ENCODE measurements at places on chromosomes 2 and 18.

DNA sequence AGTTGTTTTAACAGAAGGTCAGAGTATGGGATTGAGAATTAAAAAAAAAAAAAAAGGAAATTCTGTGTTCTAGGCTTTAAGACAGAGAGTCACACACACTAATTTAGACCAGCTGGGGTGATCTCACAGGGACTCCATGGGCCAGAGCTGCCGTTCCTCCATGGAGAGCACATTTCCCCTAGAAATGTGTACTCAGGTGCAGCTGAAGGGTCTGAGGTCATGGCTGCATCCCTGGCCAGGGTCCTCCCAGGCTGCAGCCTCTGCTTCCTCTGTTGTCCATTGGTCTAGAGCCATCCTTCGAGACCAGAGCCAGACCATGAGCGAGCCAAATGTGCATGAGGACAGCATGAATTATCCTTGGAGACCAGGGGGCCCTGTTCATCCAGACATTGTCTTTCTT, 190.1 kb upstream of the TNP1 start:
- DNase-seq, result no peak

DNA sequence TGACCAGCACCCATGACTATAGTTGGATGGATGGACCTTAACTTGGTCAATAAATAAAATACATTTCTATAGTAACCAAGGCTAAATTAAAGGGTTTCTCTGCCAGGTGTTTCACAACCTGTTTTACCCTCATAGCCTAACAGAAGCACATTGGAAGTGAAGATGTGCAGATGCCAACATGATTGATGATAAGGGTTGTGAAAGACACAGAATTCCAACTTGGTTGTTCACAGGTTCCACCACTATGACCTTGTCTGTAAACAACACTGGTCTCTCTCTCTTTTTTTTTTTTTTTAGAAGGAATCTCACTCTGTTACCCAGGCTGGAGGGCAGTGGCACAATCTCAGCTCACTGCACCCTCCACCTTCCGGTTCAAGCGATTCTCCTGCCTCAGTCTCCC, 37.5 kb upstream of the PTH2R start:
- no peak for DNase-seq

DNA sequence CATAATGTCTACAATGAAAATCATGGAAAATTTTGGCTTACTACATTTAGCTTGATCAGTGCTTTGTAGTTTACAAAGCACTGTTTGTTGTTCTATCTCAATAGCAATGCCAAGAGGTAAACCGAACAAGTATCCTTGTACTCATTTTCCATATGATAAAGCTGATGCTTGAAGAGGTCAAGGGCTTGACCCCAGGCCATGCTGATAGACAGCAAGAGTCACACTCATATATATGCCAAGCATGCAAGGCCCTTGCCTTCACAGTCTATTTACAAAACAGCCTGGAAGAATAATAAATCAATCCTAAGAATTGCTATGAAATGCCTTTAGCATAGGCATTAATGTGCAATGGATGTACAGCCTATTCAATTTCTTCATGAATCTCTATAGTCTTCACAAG, 71.8 kb downstream of the SLC8A1 start:
- DNase-seq, result no peak

DNA sequence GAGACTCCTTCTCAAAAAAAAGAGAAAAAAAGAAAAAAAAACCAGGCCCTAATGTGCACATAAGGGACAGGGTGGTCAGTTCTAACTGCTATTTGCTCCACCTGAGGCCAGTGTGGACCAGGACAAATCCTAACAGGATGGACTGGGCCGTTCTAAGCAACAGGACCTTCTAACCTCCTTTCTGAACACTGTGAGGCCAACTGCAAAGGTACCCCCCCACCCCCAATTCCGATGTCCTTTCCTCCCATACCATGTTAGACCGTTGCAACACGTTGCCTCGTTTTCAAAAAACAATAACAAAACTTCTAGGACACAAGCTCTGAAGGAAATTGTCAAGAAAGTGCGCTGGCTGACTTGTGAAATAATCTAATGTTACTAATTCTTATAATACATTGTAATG, 1.2 kb downstream of the THAP4 start:
- DNase-seq, result no peak

DNA sequence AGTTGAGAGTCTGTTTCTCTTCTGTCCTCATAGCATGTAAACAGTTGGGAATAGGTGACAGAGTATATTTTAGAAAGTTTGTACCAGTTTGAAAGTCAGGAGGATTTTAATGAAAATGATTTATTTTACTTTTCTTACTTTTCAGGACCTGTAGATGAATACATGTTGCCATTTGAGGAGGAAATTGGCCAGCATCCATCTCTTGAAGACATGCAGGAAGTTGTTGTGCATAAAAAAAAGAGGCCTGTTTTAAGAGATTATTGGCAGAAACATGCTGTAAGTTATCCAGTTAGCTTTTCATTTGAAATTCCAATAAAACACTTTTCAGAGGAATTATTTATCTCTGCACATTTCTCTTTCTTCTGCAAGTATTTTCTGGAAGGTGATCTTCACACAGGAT, 81.1 kb downstream of the ACVR2A start:
- no peak for DNase-seq

- DNase-seq, result no peak
Measured at GRCh38 chr2:7102826-7103225, 185.6 kb downstream of the RNF144A start.

DNA sequence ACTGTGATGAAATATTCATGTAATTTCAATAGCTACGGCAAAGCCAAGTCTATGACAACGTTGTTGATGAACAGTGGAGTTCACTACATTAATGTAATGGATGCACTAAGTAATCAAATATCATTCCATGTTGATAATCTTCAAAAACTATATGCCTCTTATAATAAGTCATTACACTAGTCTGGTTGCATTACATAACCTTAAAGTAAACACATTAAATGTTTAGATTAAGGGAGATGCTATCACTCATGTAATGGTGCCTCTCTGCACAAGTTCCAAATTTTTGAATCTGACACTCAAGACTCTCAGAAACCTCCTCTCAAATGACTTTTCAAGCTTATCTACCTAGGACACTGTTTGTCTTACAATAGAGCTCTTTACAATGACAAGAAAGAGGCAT, 35.4 kb downstream of the PIEZO2 start:
- DNase-seq, result no peak

GRCh38 chr2:85019121-85019520, 48.2 kb downstream of the KCMF1 start:
- no peak for DNase-seq

GRCh38 chr2:30978044-30978443, 160.2 kb downstream of the GALNT14 start:
- DNase-seq, result no peak

- DNase-seq, result no peak
Measured at GRCh38 chr18:34280653-34281052, 55.9 kb upstream of the NOL4 start.

Measured in stimulated activated CD4-positive, alpha-beta T cell treated with anti-CD3 and anti-CD28 coated beads, Interleukin-4, amount 100 ng/mL, for 24 hours (primary cell).